ENCODE measurements at places on chromosomes 1 and 21.

GRCh38 chr1:223209293-223209898 lies 66.3 kb upstream of the TLR5 start:
- no peak for DNase-seq

DNA sequence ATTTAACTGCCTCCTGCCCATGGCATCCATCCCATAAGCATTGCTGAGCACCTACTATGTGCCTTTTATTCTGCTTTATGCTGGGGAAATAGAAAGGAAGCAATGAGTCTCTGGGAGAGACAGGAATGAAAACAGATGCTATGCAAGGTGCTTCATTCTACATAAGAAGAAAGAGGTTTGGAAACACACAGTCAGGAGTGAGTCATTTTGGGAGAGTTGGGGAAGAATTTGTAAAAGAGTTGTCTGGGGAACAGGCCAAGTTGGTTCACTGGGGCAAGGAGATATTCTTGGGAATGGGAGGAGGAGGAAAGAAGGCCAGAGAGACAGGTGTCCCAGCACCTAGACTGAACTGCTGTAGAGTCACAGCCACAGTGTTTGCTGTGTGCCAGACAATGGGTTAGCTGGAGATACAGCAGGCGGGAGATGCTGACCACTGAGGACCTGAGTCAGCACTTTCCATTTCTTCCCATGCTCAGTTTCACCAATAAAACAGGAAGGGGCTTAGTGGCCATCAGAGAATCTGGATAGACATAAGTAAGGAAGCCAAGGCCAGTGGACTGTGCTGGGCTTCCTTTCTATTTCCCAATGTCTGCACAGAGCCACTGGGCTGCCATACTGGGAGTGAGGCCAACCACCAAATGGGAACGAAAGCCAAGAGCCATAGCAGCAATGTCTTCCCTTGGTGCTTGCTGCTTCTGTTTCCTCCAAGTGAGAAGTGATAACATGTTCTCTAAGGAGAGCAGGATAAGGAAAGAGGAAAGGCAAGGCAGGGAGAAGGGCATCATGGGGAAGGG lies 187.7 kb upstream of the USP24 start:
- DNase-seq, result no peak

- no peak for DNase-seq
Measured at GRCh38 chr1:19062258-19063029, 106.0 kb upstream of the IFFO2 start.

DNA sequence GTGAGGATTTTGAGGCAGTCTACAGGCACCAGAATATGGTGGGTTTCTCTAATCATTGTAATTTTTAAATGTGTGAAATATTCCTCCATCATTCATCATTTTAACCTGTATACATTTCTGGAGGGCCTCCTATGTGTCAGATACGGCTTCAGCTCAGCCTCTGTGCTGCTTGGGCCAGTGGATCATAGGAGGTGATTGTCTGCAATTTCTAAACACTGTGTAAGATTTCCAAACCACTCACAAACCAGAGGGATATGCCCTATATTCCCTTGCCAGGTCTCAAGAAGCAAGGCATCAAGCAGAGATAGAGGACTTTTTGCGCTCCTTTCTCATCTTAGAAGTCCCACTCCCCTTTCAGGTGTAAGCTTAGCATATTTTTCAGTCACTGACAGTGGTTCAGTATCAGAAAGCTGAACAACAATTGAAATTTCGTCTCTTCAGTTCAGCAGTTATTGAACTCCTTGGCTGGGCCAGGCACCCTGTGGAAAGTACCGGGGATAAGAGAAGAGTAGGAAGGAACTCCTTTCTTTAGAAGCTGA lies 190.9 kb downstream of the NFIA start:
- no peak for DNase-seq

GRCh38 chr21:45990741-45991605 lies 9.4 kb downstream of the COL6A1 start:
- DNase-seq, result no peak

DNA sequence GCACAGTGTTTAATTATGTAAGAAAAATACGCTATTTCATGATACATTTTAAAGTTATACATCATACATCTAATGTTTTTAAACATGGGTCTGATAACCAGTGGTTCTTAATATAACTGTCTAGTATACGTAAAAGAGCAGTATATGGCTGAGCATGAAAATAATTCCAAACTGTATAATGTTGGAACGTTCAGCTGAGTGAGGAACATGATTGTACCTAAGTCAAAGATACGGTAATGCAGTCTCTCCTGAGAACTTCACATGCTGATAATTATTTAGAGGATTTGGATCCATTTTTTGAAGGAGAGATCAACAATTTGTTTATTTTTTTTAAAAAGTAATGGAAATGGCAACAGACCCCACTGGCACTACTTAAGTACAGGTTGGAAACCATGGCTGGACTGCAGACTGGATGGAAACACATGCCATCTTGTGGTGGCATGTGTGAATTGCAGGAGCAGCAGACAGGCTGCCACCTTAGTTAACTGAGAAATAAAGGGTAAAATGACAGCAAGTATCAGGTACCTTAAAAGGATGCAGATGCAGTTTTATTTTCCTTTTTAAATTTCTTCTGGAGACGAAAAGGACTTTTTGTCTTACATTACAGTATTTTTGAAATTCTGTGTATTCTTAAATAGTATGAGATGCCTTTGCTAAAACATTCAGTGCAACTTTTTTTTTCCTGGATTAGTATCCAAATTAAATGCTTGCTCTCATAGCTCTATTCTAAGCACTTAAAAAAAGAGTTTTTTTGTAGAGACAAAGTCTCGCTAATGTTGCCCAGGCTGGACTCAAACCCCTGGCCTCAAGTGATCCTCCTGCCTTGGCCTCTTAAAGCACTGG lies 73.8 kb downstream of the MTR start:
- DNase-seq, result peak; percentile 24

DNA sequence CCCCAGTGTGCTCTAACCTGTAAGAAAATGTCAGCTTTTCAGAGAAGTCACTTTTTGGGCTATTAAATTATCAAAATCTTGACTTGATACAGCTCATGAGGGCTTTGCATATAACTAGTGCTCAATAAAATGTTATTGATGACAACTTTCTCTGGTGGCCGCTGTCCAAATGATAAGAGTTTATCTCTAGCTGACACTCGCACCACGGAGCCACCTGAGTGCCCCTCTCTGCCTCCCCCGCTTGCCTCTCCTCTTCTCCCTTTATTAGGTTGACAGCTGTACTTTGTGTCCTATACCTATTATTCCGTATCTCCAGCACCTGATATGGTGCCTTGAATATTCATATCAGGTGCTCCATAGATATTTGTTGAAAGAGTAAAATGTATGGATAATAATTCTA lies 82.8 kb downstream of the PHTF1 start:
- no peak for DNase-seq

DNA sequence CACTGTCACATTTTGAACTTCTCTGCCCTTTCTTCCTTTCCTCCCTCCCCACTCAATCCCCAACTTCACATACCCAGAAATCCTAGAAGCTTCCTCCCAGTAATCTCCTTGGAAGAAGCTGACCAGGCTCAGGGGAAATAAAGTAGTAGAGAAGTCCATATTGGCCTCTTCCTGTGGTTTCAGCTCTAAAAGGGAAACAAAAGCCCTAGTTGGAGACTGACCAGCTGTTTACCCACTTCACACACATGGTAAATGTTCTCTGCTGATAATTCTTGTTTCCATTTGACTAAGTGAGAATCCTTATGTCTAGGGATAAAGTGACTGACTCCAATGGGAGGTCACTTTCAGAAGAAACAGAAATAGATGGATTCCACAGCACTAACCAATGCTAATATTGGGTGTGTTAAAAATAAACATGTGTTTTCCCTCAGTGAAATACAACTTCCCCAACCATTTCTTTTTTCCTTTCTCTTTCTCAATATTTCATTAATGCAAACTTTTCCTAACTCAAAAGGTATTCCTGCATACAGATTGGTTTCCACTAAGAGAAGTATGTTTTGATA lies 178.9 kb upstream of the DPT start:
- DNase-seq, result no peak

- peak; percentile 76 for DNase-seq
Measured at GRCh38 chr1:206663832-206664652, 20.7 kb upstream of the MAPKAPK2 start.

- DNase-seq, result no peak
Measured at GRCh38 chr21:45248301-45248892, 39.3 kb downstream of the POFUT2 start.

- DNase-seq, result no peak
Measured at GRCh38 chr1:110340207-110340468, 961 bp downstream of the RBM15 start.

DNA sequence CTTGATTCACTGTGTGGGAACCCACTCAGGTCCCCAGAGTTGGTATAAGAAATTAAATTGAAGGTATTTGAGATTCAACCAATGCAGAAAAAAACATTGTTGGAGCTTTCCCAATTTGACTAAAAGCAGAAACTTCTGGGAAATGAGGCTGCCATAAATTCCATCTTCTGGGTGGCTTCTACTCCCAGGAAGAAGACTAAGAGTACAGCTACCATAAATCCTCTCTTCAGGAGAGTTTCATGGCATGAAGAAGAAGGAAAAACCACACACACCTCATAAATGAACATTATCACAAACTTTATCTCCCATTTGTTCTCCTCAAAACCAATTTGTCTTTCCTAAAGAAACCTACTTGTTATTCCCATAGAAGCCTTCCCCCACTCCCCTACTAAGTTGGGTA lies 283.9 kb downstream of the DPYD start:
- no peak for DNase-seq

GRCh38 chr1:76147917-76148316 lies 73.4 kb downstream of the ST6GALNAC3 start:
- DNase-seq, result no peak

DNA sequence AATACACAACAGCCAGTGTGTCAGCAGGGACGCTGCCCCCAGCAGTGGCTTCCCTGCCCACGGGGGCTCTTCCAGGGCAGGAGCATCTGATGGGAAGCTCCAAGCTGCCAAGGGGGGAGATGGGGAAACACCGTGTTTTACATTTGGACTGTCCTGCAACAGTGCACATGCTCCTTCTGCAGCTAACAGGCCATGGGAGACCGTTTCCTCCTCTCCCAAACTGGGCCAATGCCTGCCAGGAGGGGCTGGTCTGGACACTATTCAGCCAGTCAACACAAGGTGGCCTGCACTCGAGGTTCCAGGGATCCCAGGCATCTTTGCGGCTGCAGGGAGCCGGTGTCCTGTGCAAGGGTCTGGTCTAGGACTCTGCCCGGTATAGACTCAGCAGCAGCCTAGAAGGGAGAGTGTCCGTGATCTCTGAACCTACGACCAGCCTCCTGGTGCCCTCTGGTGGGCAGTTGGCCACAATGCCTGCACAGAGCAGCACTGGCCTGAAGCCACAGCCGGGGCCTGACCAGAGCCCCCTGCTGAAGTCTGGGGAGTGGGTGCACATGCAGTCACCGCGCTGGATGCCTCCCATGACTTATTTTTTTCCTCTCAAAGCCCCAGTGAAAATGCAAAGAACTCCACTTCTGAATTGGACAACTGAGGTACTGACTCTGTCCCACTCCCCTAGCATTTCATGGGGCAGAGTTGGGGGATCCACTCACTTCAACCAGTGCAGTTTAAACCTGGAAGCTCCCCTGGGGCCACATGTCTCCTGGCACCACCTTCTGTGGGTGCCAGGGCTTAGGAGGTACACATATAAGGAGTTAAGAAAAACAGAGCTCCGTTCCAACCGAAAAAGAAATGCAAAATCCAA lies 33.3 kb downstream of the RCC2 start:
- peak; percentile 36 for DNase-seq

- DNase-seq, result no peak
Measured at GRCh38 chr1:119136401-119136800, 4.1 kb downstream of the WARS2 start.

DNA sequence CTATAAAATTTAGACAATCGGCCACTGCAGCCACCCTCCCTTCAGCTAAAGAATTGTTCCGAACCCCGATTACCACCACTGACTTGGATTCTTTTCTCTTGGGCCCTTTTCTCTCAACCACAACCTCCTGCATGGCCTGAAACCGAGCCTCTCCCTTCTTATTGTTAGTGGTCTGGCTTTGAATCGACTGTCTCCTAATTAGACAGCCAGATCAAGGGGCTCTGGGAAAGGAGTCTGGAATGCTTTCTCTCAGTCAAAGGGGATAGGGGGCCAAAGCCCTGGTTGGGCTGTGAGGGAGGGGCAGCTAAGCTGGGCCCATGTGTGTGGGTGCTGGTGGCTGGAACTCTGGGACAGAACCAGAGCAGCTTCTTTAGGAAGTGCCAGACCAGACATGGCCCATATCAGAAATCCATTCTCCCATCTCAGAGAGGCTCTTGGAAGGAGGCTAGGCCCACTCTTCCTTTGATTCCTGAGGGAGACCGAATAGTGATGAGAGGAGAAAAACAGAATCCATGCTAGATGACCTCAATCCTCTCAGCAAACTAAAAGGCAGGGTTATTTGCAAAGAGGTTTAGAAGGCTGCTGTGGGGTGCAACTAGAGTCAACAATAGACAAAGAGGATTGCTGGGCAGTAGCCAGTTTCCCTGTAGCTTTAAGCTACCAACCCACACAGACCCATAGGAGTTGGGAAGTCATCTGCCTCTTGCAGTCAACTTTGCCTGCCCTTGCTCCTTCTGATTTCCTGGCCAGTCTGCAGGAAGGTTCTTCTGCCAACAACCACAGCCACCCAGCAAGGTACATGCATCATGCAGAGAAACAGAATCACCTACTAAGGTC lies 117.6 kb downstream of the AK5 start:
- DNase-seq, result no peak

GRCh38 chr1:54253480-54253879 lies 53.5 kb downstream of the MRPL37 start:
- DNase-seq, result no peak

DNA sequence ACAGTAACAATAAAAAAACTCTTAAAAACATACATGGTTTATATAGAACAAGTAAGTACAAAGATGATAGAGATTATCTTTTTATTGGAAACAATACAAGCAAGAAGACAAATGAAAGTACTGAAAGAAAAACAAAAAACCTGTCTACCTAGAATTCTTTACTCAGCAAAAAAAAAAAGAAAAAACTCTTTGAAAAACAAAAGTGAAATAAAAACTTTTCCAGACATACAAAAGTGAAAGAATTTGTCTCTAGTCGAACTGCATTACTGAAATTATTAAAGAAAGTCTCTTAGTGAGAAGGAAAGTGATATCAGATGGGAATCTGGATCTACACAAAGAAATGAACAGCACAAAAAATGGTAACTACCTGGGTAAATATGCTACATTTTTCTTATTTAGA lies 2.7 kb upstream of the HMCN1 start:
- no peak for DNase-seq

Data from NCI-H2227 treated with DMSO at 0.1 percent for 48 hours (cell line).